ENCODE measurements at places on chromosomes 4 and X.

- DNase-seq, result no peak
Observed at GRCh38 chr4:91325495-91325894, 978.3 kb upstream of the GRID2 start.

GRCh38 chrX:70421618-70422017 is 1.5 kb upstream of the GDPD2 start:
- DNase-seq, result peak; percentile 10

DNA sequence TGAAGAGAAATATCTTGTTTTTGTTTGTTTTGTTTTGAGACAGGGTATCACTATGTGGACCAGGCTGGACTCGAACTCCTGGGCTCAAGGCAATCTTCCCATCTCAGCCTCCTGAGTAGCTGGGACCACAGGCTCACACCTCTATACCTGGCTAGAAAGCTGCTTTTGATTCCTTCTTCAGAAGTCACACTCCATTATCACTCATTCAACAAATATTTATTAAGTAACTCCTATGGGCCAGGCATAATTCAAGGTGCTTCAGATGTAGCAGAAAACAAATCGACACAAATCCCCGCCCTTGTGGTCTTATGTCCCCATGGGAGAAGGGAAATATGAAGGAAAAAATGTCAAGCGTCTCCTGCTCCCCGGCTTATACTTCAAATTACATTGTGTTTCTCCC is 72.6 kb upstream of the DHX15 start:
- DNase-seq, result no peak

GRCh38 chr4:100721490-100721889 is 203.7 kb upstream of the EMCN start:
- no peak for DNase-seq

DNA sequence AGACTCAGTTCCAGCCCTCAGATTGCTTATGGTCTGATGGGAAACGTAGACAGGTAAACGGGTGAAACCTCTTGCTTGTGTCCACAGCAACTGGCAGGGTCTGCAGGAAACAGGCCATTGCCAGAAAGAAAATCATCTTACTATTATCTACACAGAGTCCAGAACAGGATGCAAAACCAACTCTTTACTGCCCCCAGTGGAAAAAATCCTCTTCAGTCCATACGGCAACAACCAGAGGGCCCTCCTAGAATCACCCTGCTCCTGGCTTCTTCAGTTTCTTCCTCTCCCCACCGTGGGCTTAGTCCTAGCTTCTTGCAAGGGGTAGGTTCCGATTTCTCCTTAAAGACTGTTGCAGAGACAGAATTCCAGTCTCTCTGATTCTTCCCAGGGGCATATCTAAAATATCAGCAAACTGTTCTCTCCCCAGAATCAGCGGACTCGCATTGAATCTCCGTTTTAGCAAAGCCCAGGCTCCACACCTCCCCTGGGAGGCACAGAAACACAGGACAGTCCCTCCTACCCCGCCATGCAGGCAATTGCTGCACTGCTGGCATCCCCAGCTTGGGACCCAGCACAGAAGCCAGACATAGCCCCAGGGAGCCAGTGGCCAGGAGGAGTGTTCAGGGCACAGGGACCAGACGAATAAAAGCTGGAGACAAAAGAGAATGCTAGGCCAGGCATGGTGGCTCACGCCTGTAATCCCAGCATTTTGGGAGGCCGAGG is 41.0 kb upstream of the SH3RF1 start:
- DNase-seq, result no peak

GRCh38 chr4:168715896-168716295 is 219.0 kb downstream of the PALLD start:
- DNase-seq, result no peak

- no peak for DNase-seq
Observed at GRCh38 chr4:81538716-81539427, 67.2 kb upstream of the RASGEF1B start.

GRCh38 chrX:110001740-110002299 is 1.1 kb upstream of the TMEM164 start:
- DNase-seq, result no peak

- no peak for DNase-seq
Observed at GRCh38 chr4:120977435-120977997, 55.0 kb upstream of the PRDM5 start.

DNA sequence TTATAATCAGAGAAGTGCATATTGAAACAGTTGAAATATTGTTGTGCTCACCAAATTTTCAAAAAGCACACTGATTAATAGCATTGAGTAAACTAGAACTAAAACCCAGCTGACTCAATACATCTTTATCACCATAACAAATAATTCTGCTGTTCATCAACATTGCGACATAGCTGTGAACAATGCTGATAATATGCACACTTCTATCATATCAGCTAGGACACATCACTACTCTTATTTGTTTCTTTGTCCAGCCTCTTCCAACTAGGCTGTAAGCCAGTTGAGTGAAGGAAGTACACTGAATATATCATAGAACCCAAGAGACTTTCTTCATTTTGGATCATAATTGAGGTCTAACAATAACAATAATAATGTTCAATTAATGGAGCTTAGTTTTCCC is 349.7 kb downstream of the IQCM start:
- no peak for DNase-seq

DNA sequence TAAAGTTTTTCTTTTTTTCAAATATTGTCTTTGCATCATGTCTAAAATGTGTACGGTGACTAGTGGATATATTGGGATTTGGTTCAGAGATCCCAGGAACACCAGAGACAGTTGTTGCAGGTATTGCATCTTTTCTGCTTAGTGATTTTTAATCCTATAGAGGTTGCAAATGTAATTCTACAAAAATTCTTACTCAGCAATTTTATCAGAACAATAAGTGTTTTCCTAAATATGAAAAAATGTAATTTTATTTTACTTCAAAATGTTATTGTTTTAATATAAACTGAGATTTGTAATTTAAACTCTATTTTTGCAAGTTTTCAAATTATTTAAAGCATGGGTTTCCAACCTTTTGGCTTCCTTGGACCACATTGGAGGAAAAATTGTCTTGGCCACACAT is 8.2 kb downstream of the ZNF718 start:
- DNase-seq, result no peak

- DNase-seq, result no peak
Observed at GRCh38 chr4:47118192-47118929, 87.0 kb downstream of the GABRB1 start.

DNA sequence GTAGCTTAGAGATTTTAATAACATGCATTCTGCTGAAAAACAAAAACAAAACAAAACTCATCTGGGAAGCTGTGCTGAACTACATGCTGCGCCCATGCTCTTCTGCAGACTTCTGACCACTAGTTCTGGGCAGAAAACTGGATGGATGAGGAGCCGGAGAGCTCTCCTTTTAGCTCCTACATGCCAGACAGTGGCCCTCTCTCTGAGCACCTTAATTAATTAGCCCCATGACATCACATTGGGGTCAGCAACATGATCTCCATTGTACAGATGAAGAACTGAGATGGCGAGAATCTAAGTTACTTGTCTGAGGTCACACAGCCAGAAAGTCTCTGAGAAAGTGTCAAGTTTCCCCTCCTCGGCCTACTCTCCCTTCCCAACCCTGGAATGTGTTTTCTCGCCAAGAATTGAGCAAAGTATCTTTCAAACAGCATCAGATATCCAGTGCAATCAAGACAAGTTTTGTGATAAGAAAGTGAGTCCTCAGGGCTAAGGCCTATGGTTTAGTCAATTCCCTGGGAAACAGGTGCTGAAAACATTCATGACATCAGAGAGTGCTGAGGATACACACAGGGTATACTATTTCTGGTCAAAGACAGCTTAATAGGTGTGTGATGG is 21.6 kb downstream of the SCD5 start:
- no peak for DNase-seq

GRCh38 chrX:101774340-101774739 is 114.7 kb upstream of the ARMCX2 start:
- no peak for DNase-seq
